NCI-H2171 (cell line): ENCODE measurements at places on chromosomes 4 and X.

- no peak for DNase-seq
Measured at GRCh38 chr4:182938205-182938645, 21.0 kb upstream of the DCTD start.

GRCh38 chr4:40648131-40648530, 18.5 kb upstream of the RBM47 start:
- no peak for DNase-seq

DNA sequence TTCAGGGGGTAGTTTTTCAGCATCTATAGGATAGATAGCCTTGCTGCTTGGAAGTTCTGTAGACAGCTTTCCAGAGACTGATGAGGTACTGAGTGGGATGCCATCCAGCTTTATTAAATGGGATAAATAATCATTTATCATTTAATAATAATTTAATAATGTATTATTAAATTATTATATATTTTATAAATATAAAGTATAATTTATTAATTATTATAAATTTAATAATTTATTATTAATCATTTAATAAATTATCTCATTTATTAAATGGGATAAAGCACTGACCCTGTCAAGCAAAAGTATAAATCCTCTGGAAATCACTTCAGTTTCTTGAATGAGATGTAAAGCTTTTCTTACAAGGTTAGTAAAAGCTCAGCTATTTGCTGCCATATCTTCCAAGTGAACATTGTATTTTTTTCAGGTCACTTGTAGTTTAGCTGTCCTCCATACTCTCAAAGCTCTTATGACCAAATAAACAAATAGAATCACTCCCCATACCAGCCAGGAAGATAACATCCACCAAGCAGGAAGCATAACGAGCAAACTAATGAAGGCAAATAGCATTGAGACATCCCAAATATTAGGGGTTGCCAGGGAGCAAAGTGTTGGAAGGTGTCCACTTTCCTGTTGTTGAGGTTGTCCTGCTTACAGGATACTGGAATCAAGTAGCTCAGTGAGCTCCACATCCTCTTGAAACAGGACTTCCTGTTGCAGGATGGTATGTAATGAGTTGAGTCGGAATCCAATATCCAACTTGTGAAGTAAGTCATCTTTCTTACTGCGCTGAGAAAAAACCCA, 88.9 kb downstream of the ZNF674 start:
- DNase-seq = no peak

GRCh38 chrX:109172091-109172602, 309.7 kb downstream of the GUCY2F start:
- DNase-seq = no peak

DNA sequence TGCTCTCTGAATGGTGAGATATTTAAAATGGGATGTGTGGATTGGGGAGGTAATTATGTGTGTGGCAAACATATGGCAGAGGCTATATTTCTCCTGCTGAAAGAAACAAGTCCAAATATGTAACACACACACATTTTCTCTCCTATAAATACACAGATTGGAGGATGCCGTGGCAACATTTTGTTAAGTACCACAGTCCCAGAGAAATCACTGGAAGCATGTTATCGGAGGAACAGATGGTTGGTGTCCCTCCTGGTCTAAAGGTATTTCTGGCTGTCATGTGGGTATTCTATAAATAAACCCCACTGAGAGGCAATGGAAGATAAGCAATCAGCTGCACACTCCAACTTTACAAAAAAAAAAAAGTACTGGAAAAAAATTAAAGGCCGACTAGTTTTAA, 528.3 kb upstream of the BOD1L1 start:
- no peak for DNase-seq

DNA sequence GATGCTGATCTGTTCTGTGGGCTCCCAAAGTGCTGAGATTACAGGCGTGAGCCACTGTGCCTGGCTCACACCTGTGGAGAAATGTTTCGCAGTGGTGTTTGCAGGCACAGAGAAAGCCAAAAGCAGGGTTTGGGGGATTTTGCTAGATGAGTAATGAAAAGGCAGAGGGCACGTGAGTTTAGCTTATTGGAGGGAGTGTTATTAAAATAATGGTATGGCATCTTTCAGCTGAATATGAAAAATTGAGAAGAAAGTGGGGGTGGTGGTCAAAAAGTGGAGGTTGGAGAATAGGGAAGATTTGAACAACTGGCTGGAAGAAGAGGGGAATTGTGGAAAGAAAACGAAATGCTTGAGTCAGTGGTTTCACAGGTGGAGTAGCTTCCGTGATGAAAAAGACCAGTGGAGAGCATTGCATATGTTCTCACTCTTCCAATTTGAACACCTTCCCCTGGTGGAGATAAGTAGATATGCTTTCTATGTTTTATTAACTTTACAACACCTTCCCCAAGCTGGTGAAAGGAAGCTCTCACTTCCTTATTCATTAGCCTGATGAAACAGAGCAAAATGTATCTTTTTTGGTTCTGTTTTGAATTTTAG, 1.1 kb upstream of the CHST7 start:
- no peak for DNase-seq

GRCh38 chrX:136421338-136421737, 66.4 kb upstream of the BRS3 start:
- DNase-seq = no peak

DNA sequence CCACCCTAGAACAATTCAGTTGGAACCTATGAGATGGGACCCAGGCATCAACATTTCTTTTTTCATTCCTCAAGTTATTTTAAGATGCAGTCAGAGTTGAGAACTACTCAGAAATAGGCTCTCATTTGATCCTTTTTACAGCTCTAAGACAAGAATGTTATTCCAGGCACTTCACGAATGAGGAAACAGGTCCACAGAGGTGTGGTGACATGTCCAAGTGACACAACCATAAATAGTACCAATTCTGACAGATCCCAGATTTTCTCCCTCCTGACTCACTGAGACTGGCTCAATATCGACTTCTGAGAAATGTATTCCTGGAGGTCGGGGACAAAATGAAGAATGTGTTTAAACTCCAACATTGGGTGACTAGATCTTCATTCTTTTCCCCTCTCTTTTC, 11.1 kb downstream of the TCEANC start:
- DNase-seq = no peak

DNA sequence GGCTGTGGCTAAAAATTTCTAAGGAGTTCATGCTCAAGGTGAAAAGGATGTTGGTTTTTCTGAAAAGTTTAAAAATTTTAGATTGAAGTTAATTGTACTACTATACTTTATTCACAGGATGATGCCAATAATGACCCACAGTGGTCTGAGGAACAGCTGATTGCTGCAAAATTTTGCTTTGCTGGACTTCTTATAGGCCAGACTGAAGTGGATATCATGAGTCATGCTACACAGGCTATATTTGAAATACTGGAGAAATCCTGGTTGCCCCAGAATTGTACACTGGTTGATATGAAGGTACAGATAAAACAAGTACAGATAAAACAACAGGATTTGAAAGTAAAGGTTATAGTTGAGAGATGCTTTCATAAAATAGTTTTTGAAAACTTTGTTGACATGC, 12.2 kb downstream of the PAICS start:
- no peak for DNase-seq

DNA sequence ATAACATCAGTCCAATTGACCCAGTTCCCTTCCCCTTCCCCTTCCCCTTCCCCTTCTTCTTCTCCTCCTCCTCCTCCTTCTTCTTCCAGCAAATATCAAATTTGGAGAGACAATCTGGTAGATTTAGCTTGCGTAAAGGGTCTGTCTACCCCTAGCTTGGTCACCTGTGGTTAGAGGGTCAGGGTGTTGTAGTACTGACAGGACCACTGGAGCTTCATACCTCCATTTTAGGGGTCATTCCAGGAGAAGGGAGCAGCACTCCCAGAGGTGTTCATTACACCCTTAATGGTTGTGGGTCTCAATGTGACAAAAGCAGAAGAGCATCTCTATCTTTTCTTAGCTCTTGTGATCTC, 3.7 kb upstream of the FGB start:
- no peak for DNase-seq

DNA sequence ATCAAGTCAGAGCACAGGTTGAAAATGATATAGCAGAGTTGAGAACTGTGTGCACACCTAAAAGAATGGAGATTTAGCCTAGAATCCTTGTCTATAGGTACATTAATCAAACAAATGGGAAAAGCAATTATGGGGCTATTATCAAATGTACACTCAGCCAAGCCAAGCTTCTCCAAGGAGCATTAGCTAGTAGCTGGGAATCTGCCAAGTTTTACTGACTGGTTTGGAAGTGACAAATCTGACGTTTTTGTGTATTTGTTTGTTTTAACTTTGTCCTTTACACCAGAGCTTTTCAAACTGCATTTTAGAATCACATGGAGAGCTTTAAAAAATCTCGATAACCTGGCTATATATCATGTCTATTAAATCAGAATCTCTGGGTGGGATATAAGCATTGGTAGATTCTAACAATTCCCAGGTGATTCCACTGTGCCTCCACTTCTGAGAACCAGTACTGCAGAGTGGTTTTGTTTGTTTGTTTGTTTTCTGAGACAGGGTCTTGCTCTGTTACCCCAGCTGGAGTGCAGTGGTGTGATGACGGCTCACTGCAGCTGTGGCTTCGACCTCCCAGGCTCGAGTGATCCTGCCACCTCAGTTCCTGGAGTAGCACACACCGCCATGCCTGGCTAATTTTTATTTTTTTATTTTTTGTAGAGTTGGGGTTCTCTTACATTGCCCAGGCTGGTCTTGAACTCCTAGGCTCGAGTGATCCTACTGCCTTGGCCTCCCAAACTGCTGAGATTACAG, 279.8 kb downstream of the UNC5C start:
- DNase-seq = no peak

- no peak for DNase-seq
Measured at GRCh38 chr4:26201120-26201519, 119.7 kb upstream of the RBPJ start.

- DNase-seq = no peak
Measured at GRCh38 chr4:42954963-42955669, 62.6 kb downstream of the GRXCR1 start.

DNA sequence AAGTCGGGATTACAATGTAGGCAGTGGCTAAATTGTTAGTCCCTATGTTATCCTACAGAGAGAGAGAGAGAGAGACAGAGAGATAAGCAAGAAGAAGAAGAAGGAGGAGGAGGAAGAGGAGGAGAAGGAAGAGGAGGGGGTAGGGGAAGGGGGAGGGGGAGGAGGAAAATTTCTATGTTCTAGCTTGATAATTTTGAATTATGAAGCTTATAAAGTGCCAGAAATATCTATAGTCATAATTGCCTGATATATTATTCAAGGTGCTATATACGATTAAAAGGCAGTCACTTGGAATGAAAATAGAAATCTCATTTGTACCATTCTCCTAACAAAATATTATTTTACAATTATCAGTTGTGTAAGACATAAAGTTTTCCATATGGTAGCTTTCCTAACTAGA, 122.4 kb upstream of the PRR32 start:
- DNase-seq = no peak

DNA sequence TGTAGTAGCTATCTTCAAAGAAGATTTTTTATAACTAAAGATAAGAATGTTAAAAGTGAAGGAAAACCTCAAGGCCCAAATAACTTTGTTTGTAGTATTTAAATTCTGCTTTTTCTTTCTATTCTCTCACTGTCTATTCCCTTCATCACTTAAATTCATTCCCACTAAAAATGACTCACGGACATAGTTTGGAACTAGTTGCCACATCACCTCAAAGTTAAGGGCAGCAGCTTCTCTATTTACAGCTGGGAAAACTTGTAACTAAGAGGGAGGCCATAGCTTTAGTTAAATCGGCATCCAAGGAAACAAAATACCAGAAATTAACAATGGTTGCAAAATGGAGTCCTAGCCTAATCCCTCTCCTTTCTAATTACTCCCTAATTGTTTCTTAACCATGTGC, 325.4 kb upstream of the MAGEB2 start:
- no peak for DNase-seq

DNA sequence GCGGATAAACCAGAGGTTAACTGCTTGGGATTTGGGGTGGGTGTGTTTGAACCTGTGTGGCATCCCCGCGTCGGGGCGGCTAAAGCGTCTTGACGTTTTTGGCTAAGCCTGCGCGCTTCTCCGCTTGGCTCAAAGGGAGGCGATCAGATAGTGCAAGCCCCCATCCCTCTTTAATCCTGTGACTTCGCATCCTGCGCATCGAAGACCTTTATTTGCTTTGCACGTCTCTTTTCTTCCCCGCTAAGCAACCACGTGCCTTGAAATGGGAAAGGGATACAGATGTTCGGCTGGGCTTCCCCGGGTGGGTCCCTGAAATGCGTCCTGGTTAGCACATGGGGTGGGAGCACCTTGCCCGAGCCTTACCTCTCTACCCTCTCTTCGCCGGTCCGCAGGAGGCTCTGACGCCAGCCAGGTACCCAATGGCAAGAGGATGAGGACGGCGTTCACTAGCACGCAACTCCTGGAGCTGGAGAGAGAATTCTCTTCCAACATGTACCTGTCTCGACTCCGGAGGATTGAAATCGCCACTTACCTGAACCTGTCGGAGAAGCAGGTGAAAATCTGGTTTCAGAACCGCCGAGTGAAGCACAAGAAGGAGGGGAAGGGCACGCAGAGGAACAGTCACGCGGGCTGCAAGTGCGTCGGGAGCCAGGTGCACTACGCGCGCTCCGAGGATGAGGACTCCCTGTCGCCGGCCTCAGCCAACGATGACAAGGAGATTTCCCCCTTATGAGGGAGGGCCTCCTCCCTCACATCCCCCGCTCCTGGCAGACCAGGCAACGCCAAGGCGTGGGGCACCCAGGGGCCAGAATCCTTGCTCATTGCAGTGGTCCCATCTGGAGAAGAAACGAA, 1.5 kb downstream of the GSX2 start:
- DNase-seq = no peak

GRCh38 chrX:150753357-150753756, 60.2 kb downstream of the MTMR1 start:
- DNase-seq = no peak

DNA sequence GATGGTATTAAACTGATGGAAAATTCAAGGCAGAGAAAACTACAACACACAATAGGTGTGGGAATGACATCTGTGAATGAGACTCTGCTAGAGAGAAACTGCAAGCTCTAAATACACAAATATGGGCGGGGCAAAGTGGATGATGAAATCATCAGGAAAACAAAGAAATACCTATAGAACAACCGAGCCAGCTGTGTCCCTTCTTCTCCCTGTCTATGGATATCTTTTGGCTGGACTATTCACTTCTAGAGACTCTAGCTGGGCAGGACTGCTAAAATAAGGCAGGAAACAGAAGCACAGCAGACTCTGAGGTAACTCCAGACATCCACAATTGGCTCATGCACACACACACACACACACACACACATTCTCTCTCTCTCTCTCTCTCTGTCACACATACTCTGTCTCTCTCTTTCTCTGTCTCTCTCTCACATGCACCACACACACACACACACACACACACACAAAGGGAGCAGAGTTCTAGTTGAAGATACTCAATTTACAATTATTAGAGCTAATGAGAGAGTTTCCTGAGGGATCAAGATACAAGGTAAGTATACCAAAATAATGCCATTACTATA, 27.2 kb upstream of the EDNRA start:
- no peak for DNase-seq

DNA sequence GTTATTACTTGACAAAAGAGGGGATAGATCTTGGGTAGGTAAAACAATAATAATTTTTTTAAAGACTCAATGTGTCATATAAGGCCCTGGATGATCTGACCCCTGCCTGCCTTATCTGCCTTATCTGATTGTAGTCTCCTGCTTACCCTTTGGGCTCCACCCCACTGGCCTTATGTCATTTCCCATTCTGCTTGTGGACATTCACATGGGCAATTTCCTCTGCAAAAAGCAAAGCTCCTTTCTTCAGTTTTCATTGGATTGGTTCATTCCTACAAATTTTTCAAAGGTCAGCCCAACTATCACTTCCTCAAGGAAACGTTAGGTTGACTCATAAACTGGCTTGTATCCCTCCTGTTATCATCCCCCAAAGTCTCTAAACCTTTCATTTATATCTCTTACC, 15.7 kb upstream of the TET2 start:
- no peak for DNase-seq
